Right renal cortex interstitium (tissue), 3 donors: ENCODE measurements at places on chromosomes 1 and 21. TPM values are rescaled to one million over a fixed set of nuclear protein-coding genes. Genes with fewer than 3 reads are reported as not detected.

DNA sequence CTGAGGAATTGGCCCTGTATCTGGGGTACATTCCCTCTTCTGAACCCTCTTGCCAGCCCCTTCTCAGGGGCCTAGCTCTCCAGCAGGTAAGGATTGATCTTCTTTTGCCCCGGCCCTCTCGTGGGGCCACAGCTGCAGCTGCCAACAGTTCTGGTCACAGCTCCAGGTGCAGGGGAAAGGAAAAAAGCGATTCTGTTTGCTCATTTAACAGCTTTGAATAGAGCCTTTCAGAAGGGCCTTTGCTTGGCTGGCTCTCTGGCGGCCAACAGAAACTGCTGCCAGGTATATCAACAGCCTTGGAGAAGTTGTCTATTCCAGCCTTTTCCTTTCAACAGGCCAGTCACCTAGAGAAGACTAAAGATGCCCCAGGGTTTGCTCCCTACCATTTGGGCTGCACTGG, 16.1 kb upstream of the FMOD start:
- DNase-seq, result no peak

- no peak for DNase-seq
Measured at GRCh38 chr1:86841116-86841515, 72.8 kb downstream of the SELENOF start.

- peak; percentile 21 for DNase-seq
Measured at GRCh38 chr1:168260393-168260792, 20.3 kb upstream of the TBX19 start.

GRCh38 chr21:38992737-38993136, 187.0 kb downstream of the ETS2 start:
- no peak for DNase-seq

GRCh38 chr1:56712150-56712549, 67.0 kb downstream of the PRKAA2 start:
- DNase-seq, result no peak

- DNase-seq, result no peak
Measured at GRCh38 chr1:178928976-178929375, 58.1 kb upstream of the ANGPTL1 start.

DNA sequence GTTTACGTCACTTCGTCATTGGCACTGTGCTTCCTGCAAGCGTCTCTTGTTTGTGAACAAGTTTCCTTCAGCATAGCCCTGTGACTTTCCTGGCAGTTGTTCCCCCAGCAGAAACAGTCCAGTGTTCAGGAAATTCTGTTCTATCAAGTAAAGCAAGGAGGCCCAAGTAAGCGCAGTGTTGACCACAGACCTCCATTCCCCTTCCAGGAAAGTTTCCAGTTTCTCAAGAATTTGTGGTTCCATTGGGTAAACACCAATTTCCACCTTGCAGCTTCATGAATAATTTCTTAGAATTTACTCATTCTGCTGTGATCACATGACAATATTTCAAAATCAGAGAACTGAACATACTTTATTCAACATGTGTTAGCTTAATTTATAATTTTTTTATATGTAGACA, 88.5 kb upstream of the ETV3 start:
- no peak for DNase-seq

DNA sequence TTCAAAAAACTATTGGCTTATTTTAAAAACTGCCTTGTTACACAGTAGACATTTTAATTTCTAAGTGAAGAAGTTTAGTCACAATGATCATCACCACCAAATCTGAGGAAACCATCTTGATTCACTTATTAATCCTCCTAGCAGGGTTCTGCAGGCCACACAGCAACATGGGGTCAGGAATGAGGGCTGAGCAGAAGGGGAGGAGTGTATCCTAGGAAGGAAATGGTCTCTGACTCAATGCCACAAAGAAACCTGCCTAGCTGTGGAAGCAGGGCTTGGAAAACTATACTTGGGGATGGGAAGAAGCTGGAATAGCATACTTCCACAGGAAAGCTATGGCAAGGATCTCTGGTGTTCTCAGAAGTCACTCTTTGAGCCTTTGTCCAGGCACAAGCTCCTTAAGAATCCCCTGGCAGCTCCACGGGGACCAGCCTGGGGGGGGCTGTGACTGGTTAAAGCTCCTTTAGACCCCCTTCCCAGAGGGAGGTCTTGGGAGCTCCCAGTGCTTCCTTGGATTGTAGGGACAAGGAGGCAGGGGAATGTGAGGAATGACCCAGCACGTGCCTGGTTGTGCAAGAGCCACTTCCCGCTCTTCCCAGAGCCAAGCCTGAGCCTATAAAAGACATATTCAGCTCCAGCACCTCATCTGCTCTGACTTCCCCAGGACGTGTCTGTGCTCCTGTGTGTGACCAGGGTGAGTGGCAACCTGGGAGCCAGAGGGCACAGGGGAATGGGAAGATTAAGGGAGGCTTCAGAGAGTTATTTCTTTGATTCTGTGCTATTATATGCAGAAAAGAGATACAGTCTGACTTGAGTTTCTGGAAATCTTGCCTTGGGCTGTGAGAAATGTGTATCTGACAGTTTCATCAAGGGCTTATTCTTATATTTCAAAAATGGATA, at the start of gene LCE2A:
Gene LCE2A (plus strand): TSS at position 645 of the 900 bp plus-strand sequence. CDS start 557 bp downstream, outside the sequence.
- DNase-seq, result no peak

GRCh38 chr1:229886636-229887035, 180.4 kb upstream of the GALNT2 start:
- no peak for DNase-seq

GRCh38 chr1:94619731-94620130, 78.2 kb upstream of the F3 start:
- no peak for DNase-seq

GRCh38 chr21:39048574-39048973, 134.7 kb downstream of the PSMG1 start:
- no peak for DNase-seq

- DNase-seq, result no peak
Measured at GRCh38 chr1:157173900-157174410, 35.8 kb upstream of the ETV3 start.

DNA sequence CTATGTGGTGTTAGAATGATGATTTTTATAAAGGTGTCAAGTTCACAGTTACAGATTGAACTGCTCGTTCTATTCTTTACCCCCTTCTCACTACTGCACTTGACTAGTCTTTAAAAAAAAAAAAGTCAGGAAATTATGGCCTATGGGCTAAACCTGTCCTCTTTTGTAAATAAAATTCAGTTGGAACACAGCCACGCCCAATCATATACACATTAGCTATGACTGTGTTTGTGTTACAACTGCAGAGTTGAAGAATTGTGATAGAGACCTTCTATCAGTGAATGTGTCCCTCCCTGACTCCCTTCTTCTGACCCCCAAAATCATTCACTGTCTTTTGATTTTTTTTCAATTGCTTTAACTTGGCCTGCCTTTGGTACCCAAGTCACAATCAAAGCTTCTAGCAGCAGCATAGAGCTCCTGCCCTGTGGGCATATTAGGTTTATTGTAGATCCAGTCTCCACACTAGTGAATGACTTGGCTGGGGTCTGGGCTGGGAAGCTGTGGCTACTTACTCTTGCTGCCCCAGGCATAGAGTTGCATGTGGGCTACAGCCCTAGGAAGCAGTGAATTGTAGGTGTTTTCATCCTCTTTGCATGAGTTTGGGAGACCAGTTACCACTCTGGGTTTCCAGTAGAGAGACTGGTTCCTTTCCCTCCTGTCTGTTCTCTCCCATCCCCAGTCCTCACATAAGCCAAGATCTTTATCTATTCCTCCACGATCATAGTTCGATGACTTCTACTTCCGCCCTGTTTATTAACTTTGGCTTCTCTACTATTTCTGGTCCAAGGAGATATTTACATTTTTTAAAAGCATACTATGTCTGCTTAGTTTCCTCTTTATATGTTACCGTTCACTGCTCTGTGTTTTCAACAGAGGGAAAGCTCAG, 249.9 kb downstream of the FMN2 start:
- no peak for DNase-seq

DNA sequence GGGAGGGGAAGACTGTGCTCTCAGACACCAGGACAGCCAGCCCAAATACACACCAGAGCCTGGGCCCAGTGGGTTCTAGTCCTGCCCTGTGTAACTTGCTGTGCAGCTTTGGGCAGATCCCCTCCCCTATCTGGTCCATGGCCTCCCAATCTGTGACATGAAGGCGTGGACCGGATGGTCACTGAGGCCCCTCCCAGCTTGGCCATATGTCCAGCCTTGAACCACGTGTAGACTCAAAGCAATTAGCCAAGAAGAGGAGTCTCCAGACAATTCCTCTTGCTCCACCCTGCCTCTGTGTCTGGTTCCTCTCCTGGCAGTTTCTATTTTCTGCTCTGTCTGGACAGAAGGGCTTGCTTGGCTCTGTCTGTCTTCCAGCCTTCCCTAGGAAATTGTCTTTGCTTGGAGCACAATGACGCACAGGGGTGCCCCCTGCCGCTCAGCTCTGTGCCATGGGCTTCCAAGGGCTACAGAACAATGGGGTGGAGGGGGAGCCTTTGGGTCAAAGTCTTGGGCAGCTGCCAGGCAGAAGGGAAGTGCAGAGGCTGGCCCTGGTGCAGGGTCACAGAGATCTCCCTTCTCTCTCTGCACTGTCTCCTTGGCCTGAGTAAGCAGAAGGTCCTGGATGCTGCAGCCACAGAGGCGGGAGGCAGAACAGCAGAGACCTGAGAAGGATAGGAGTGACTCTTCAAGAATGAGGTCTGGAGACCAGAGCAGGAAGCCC, 66.1 kb downstream of the TENT5C start:
- no peak for DNase-seq

GRCh38 chr1:175209493-175209921, 16.9 kb upstream of the KIAA0040 start:
- DNase-seq, result no peak

- no peak for DNase-seq
Measured at GRCh38 chr1:16145030-16145661, 10.7 kb downstream of the EPHA2 start.

- DNase-seq, result no peak
Measured at GRCh38 chr21:16751695-16752474, 761.0 kb upstream of the CXADR start.

GRCh38 chr1:160781186-160781766, 14.7 kb upstream of the LY9 start:
- DNase-seq, result no peak

- no peak for DNase-seq
Measured at GRCh38 chr1:1291023-1291528, 10.8 kb downstream of the SCNN1D start.

DNA sequence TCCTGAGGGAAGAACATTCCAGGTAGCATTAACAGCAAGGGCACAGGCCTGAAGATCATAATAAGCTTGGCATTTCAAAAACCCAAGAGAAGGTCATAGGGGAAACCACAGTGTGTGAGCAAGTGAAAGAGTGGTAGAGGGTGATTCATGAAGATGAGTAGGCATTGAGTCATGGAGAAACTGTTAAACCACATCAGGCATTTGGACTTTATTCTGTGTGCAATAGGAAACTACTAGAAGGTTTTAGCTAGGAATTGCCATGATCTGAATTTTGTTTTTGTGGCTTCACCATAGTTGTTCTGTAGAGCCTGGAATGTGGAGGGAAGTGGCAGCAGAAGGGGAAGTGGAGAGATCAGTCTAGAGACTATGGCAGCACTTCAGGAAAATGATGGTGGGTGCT, 359.0 kb upstream of the PTBP2 start:
- no peak for DNase-seq

DNA sequence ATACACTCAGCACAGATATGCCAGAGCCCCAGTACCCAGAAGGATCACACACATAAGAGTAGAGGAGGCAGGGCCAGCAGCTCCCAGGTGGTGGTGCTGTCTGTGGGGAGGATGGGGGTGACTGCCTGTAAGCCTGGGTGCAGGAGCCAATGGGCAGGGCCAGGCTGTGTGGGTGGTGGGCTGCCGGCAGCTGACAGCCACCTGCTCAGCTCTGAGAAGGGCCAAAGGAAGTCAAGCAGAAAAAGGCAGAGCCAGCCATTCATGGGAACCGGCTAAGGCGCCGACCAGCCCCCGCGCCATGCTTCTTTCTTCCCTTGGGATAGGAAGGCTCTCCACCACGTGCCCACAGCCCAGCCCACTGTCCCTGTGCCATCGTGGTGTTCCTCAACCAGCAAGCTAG, 14.1 kb downstream of the PIK3C2B start:
- DNase-seq, result no peak

DNA sequence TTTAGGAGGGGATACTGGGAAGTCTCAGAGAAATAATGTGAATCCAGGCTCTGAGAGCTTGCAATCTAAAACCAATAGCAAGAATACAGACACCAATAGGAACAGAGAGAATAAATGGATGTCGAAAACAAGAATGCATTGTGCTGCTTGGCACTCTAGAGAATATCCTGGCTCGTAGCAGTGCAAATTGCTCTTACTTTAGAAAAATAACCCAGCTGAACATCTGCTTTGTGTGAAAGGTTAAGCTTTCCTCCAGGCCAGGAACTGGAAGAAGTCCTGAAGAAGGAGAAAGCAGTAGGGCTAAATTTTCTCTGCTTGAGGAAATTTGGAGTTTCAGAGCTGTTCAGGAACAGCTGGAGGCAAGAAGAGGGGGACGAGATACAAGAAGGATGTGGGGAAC, 382.3 kb downstream of the HHIPL2 start:
- DNase-seq, result no peak

DNA sequence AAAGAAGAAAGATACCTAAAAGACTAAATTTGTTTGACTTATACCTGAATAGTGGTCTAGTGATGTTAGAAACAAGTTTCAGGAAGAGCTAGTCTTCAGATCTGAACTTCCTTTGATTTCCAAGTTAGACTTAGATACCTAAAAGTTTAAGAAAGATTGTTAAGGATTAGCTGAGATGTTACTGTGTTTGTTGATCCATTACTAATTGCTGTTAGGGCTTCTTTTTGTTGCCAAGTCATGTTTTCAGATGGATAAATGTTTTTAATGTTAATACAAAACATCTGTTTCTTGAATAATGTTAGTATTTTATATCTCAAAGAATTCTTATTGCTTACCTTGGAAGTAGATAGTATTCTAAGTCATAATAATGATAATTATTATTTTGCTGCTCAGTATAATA, 11.6 kb downstream of the GNAI3 start:
- DNase-seq, result no peak

DNA sequence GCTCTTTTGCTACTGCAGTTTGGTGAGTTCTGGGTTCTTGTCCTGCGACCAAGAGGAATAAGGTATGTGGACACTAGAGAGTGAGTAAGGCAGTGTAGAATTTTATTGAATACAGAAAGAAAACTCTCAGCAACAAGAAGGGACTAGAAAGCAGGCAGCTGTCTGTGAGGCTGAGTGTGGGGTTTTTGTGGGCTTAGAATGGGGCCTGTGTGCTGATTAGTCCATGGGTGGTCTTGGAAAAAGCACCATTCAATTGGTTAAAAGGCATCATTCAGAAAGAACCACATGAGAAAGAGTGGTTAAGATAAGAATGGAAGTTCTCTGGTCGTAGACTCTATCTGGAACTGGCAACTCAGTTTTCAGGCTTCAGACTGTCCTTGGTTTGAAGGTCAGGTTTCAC, 298.8 kb downstream of the TGFB2 start:
- no peak for DNase-seq

GRCh38 chr1:53763461-53763860, 24.5 kb upstream of the GLIS1 start:
- no peak for DNase-seq

Gene ERVH48-1
- polyA plus RNA-seq, result 0.26 TPM

Gene FAM167B
- polyA plus RNA-seq, result 10.0 TPM

Gene BLACAT1
- 2.7 TPM for polyA plus RNA-seq

Gene MACO1
- 29.7 TPM for polyA plus RNA-seq

Gene PBX1
- 146 TPM for polyA plus RNA-seq

Gene GBP7
- polyA plus RNA-seq, result 0.14 TPM

Gene DIRAS3
- 2.1 TPM for polyA plus RNA-seq

Gene BCL2L15
- 0.65 TPM for polyA plus RNA-seq

Gene ARHGEF2
- polyA plus RNA-seq, result 82.2 TPM

Gene DIO1
- 5.6 TPM for polyA plus RNA-seq
